HTR-8/SVneo (cell line): ENCODE measurements at places on chromosomes 16 and 17.

DNA sequence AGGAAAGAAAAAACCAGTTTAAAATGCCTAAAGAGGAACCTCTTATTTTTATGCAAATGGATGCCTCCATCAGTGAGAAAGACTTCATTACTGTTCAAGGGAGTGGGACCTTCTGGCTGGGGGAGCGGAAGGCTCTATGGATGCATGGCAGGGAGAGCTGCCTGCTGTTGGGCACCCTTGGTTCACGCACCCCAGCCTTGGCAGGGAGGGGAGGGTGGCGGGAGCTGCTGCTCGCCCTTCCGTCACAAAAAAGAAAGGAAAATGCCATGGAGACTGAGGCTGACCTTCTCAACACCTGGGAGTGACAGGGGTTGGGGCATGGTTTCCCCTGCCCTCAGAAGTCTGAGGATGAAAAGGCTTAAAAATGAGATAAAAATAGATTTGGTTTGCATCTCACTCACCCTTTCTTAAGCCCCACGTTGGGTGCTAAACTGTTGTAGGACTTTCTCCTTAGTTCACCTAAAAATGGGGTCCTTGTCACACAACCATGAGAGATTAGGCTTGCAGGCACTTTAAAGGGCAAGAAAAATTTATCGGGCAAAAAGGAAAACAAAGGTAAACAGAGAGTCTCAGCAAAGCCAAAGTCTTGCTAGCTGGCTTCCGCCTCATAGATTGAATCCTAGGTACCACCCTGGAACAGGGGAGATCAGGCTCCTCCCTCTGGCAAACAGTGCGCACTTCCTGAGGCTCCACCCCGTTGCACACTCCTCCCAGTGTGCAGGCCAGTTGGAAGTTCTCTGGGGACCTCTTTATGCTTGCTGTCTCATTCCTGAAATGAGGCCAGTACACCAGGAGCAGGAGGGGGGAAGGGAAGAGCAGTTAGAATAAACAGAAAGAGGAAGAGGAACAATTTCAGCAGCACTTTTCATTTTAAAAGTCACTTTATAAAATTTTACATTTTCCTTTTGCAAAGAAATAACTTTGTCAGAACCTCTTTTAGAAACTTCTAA lies 31.6 kb downstream of the PHKB start:
- DNase-seq = no peak

DNA sequence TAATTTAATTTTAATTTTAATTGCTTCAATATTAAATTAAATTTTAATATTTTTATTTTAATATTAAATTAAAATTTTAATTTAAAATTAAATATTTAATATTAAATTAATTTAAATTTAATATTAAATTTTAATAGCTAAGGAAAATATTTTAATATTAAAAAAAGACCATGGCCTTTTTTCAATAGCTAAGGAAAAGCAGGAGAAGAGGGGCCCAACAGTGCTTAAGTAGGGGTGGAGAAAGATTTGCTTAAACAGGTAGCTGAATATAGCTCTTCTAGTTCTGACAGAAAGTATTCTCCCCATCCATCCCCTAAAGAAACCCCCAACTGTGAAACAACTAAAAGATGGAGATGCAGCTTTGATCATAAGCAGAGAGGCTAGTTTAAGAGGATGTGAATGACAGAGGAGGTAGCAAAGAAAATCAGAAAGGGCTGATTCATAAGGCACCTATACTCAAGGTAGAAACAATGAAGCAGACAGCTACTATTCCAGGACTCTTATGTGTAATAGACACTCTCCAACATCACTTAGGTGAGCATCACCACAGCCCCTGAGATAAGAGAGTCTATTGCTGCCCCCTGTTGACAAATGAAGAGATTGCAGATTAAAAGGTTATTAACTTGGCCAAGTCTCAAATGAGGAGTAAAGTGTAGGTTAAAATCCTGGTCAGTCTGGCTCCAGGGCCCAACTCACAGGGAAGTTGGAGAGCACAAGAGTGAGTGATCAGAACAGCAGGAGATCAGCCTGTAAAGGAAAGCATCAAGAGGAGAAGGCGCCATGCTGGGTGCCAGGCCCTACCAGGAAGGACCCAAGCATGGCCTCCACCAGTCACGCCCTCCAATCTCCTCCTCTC lies 7.8 kb upstream of the RNASEK start:
- peak; percentile 75 for DNase-seq

GRCh38 chr17:77471984-77472461 lies 331.3 kb downstream of the SEC14L1 start:
- no peak for DNase-seq

DNA sequence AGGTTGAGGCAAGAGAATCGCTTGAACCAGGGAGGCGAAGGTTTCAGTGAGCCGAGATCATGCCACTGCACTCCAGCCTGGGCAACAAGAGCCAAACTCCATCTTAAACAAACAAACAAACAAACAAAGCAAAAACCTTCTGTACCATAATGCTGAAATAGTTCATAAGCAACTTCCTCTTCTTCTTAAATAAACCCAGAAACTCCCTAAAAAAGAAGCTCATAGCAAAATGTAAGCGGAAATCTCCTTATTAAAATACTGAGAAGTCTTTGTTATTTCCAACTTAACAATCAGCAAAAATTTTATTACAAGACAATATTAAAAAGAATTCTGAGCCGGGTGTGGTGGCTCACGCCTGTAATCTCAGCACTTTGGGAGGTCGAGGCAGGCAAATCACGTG lies 82.8 kb downstream of the FBXL20 start:
- no peak for DNase-seq

DNA sequence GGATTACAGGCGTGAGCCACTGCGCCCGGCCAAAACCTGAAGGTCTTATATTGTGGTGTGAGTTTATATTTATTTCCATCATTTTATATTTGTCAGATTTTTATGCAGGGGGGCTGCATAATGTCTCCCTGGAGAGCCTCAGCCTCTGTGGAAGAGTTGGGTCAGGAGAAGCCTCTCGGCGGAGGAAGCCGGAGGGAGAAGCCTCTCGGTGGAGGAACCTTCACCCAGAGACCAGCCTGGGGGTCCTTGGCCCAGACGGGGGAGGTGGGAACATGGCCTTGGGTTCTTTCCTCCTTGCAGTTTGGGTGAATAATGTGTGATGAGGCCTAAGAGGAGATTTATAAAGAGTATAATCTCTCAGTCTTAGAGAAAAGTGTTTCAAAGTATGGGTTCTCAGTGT lies 22.4 kb upstream of the ZNF750 start:
- DNase-seq = no peak

- DNase-seq = no peak
These were observed 240.8 kb upstream of the TOX3 start for GRCh38 chr16:52787709-52788108.

DNA sequence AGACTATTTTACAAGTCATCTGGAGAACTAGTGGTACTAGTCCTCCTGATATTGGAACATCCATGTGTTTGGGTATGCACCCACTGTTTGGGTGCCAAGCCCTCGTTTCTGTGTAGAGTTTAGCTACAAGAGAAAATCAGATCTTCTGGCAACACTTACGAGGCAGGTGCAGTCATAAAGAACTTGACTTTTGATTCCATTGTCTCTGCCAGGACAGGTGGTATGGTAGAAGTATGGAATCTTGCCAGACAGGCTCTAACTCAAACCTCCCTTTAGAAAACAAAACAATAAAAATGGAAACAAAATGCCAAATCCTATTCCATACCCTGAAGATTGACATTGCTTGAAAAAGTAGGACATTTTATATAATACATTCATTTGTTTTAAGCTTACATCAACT lies 16.0 kb downstream of the RNF43 start:
- DNase-seq = no peak

DNA sequence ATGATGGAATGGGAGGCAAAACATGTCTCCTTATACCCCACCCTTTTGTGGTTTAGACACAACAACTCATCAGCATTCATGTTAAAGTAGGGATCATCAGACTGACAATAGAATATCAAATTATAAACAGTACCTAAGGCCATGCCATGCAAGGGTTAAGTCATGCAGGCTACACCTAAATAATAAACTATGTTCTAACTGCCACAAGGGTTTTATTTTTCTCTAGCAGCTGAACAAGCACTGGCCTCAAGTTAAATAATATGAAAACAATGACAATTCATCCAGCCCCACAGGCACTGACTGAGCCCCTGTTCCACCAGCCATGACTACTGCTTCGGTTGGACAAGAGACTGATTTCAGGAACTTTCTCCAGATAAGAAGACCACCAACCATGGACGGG lies 164.5 kb upstream of the PIRT start:
- no peak for DNase-seq

GRCh38 chr17:60134396-60135150 lies 15.2 kb upstream of the CA4 start:
- DNase-seq = no peak

DNA sequence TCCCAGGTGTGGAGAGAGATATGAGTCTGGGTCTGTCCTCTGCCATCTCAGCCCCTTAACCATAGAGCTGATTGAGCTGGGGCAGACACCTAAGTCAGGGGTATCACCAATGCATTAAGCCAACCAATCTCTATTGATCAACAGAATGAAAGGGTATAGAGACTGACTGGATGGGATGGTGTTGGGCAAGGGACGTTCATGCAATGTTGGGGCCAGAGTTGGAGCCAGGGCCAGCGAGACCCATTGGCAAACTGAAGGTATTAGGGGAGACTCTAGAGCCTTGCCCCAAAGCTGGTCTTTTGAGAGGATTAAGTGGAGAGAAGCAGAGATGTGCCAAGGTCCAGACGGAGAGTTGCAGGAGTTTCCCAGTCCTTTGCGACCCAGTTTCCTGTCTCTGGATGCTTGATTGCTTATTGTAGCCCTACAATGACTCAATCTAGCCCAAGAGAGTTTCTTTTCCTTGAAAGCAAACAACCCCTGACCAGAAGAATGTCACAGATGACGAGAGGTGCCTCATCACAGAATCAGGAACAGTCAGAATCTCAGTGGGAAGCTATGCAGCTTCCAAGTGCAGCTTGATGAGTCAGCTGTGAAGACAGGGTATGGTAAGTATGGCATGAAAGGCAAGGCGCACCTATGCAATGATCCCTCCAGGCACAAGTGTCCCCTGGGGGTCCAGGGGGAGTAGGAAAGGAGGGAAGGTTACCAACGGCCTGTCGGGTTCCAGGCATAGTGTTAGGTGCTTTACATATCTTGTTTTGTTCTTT lies 137.2 kb downstream of the UTP18 start:
- DNase-seq = peak; percentile 28

DNA sequence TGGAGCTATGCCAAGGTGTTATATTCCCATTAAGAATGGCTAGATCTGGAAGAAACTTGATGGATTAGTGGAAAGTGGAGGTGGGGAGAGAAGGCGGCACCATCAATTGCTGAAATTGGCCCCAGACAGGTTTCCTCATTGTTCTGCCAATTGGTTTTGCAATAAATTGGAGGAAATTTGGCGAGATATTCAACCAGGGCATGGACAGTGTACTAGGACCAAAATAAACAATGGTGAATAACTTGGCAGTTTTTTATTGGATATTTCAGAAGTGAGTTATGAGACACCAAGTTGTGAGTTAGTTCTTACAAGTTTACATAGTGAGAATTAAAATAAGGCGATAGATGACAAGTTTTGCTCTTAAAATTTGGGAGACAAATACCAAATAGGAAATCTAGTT lies 41.1 kb upstream of the SOX9 start:
- no peak for DNase-seq

GRCh38 chr16:30458561-30459394 lies 13.1 kb upstream of the SEPHS2 start:
- no peak for DNase-seq

- DNase-seq = no peak
These were observed 37.8 kb downstream of the OR1D5 start for GRCh38 chr17:3025421-3026124.

- no peak for DNase-seq
These were observed 351.9 kb downstream of the SEC14L1 start for GRCh38 chr17:77492446-77493237.

DNA sequence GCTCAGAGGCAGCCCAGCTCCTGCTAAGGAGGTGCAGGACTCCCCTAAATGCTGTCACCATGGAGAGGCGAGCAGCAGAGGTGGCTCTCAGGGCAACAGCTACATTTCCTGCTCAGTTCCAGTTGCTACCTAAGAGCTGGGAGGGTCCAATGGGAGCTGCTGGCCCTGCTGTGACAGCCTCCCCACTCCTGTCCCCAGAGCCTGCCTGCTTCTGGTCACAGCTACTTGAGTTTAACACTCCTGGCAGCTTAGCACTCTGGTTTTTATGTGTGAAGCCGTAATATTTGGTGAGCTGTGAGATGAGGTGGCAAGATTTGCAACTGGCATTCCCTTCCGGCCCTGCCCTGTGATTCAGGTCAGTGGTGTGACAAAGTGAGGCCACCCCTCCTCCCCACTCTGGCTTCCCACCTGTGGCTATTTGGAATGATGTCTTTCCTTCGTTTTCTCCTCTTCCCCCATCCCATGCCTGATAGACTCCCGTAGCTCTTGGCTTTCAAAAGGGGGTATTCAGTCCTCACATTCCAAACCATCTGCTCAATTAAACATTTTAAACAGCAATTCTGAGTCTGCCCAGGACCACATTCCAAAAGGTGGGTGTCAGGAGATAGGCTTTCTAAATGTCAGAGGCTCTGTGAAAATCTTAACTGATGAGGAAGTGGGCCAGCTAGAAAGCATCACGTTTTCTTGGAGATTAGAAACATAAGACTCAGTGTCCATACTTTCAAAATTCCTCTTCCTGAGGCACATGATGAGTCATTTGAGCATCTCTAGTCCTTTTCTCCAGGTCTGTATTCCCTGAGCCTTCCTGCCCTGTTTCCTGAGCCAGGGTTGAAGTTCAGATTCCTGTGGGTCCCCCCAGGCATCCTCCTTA lies 42.6 kb upstream of the SKAP1 start:
- peak; percentile 78 for DNase-seq

- DNase-seq = no peak
These were observed 103.9 kb upstream of the NETO2 start for GRCh38 chr16:47247690-47248089.

DNA sequence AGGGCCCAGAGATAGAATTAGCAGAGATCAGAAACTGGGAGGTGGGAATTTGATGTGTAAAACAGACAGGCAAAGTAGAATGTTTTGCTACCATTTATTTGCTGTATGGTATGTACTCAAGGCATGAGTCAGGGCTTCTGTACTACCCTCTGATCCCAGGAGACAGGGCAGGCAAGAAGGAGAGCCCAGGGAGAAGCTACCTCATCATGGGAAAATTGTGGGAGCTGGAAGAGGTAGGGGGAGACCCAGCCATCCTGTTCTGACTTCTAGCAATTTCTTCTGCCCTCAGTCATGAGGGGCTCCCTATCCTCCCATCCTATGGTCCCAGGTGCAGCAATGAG lies 1.7 kb upstream of the PIGS start:
- no peak for DNase-seq

DNA sequence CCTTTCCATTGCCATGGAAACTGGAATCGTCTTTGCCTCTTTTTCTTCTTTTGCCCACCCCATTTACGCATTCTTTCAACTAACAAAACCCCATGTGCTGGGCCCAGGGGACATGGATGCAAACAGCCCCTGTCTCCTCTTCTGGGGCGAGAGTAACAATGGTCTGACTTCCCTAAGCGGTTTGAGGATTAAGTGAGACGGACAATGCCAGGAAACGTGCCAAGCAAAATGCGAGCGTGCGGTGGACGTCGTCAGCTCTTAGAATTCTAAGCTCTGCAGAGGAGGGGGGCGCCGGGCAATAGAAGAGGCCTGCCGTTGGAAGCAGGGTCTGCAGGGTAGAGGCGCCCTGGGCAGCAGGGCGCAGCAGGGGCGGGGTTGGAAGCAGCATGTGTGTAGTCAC lies 42.4 kb upstream of the JPH3 start:
- DNase-seq = no peak
